ENCODE measurements at places on chromosomes 3 and 15.

DNA sequence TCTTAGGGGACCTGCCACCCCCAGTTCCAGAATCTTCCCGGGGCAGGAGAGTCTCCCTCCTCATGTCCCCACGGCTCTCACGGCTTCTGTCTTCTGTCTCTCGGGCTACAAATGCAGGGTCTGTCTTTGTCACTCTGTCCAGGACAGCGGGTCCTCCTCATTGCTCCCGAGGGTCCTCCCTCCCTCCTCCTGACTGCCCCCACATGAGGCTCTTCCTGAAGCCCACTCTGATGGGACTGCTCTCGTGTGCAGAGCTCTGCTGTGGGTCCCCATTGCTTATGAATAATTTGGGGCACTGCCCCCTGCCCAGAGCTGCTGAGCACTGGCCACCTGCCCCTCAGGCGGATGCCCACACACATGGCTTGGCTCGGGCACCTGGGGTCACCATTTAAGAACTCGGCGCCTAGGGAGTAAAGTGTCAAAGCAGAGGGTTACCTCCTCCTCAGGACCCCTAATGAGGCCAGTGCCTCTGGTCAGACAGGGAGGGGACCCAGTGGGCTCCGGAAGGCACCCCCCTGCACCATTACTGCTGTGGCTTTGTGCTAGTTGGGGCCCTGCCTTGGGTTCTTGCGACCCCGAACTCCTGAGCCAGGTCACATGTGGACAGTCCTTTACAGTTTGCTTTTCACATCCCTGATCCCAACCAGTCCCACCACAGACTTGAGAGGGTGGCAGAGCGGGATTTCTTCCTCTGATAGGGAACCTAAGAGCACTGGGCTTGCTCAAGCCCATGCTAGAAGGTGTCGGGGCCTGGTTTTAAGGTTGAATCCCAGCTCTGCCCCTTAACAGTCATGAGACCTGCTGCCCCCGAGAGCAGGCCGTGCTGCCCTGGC, 22.1 kb downstream of the HDAC11 start:
- no peak for DNase-seq

- DNase-seq: no peak
Measured at GRCh38 chr3:98808071-98808470, 44.9 kb downstream of the ST3GAL6 start.

DNA sequence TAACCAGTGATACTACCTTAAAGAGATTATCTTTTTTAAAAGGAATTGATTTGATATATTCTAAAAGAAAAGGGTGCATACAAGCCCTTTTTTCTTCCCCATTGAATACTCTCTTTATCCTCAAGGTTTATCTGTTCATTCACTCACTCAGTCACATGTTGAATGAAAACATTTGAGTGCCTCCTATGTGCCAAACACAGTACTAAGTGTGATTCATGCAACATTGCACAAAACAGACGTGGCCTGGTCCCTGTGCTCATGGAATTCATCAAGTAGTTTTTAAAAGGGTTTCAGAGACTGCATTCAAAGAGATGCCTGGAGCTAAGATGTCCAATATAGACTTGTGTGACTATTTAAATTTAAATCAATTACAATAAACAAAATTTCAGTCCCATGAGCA, 462.2 kb upstream of the MDFIC2 start:
- DNase-seq: no peak

GRCh38 chr3:66971891-66972551, 26.1 kb upstream of the KBTBD8 start:
- peak; percentile 75 for DNase-seq

DNA sequence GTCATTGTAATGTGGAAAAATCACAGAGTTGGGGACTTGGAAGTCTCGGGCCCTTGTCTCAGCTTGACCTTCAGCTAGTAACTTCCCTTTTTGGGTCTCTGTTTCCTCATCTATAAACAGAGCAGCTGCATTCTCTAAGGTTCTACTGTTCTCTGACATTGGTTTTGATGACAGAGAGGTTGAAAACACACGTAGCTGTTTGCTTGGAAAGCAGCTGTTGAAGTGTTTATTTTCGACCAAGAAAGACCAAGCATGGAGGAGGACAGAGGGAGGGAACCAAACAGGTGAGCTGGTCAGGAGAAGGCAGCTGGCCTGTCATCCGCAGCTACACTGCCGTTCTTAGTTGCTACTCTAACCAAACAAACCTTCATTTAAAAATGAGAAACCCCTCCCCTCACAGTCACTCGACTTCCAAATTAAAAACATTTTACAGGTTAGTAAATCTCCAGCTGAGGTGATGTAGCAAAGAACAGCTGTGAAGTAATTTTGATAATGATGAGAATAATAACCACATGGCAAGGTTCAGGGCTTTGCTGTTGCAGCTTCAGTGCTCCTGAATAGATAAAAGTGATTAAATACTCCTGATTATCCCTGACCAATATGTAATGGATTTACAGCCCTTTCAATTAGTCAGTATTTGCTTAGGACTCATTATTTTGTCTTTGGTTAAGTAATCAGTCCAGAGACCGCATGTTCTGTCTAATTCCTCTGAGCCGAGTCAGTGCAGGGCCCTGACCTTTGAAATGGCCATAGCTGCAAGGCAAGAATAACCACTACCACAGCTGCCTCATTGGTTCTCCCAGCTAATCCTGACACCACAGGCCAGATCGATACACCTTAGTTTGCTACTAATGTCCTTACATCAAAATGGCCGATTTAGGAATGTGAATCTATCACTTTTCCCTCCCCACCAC, 65.3 kb downstream of the MEIS2 start:
- DNase-seq: no peak

- no peak for DNase-seq
Measured at GRCh38 chr3:134809427-134810051, 14.5 kb downstream of the EPHB1 start.

GRCh38 chr3:46065750-46066256, 38.5 kb upstream of the XCR1 start:
- DNase-seq: no peak

DNA sequence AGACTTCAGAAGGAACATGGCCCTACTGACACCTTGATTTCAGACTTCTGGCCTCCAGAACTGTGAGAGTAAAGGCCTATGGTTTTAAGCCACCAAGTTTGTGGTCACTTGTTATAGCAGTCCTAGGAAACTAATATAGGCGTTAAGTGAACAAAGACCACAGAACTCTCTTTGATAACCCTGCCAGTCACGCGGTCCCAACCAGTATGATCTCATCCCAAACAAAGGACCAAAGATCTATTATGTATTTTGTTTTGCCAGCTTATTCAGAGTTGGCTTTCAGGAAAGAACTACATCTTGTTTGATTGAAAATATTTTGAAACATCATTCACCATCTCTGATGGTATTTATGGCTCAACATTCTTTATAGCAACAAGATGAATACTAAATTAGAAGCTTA, 294.4 kb upstream of the SLCO3A1 start:
- DNase-seq: no peak

DNA sequence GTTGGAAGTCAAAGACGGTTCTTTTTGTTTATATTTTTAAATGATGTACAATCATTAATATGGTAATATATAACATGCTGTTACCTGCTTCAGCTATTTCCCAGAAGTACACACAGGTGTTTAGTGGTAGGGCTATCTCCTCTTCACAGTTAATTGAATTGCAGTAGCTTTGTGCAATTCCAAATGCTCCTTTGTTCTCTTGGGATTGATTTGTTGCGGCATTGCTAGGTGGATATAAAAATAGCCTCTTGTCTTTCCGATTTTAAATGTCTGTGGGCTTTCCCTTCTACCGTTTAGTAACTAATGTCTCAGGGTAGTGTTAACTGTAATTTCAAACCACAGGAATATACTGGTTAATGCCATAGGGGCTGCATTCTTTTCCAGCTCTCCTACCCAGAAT, 307.6 kb upstream of the SLITRK3 start:
- no peak for DNase-seq

GRCh38 chr3:115931581-115931980, 308.3 kb downstream of the GAP43 start:
- no peak for DNase-seq

DNA sequence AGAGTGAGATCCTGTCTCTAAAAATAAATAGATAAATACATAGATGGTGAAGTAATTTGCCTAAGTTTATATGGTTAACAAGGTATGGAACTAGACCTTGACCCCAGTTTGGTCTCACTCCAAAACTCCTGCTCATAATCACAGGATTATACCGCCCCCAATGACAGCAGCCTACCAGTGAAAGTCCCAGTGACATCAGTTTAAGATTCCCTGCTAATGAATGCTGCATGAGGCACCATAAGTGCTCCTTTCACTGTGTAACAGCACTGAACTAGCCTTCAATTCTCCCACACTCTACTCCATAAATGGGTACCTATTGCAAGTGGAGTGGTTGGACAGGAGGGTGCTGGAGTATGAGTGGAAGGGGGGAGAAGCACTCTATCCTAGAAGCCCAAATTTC, 23.7 kb upstream of the THSD4 start:
- DNase-seq: no peak

DNA sequence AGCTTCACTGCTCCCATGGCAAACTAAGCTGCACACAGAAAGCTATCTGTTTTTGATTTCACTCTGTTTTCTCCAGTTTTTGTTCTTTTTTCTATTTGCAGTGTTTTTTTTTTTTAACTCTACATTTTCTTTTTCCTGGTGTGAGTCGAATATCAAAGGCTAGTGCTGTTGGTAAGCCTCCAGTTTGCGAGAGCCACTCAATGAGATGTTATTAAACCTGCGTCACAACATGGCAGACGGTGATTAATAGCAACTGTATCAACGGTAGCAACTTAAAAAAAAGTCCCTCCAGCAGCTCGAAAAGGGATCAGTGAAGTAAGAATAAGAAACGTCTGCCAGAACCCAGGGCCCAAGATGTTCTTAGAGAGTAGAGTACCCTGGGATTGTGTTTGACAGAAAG, 84.1 kb downstream of the MEIS2 start:
- DNase-seq: no peak

- no peak for DNase-seq
Measured at GRCh38 chr3:57746156-57747010, 9.7 kb upstream of the SLMAP start.

- peak; percentile 26 for DNase-seq
Measured at GRCh38 chr3:152737021-152737908, 97.7 kb upstream of the P2RY1 start.

DNA sequence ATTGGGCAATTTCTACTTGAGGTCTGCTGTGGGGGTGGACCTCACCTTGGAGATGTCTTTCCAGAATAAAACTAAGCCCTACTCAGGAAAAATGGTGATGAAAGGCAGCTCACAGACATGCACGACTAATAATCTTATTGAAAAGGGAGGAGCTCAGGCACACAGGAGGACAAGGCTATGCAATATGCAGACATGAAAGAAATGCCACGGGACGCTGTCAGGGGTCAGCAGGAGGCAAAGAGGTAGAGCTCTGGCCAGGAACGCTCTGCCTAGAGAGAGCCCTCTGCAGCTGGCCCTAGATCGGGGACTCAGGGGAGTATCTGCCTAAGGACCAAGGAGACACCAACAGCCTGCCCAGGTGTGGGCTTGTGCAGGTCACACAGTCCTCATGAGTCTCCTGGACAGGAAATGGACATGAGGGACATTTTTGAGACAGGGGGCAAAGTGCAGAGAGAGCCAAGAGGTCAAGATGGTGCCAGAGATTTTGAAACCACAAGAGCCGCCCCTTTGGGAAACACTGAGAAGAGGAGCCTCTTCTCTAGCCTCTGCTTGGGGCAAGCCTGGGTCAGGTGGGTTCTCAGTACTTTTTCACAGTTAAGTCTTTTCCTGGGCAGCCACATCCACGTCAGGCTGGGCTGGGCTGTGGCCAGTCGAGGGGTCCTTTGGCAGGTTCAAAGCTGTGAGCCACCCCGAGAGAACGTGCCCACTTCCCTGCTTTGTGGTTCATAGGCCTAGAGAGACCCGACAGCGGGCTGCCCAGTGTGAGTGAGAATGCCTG, 23.2 kb downstream of the EAF1 start:
- no peak for DNase-seq

DNA sequence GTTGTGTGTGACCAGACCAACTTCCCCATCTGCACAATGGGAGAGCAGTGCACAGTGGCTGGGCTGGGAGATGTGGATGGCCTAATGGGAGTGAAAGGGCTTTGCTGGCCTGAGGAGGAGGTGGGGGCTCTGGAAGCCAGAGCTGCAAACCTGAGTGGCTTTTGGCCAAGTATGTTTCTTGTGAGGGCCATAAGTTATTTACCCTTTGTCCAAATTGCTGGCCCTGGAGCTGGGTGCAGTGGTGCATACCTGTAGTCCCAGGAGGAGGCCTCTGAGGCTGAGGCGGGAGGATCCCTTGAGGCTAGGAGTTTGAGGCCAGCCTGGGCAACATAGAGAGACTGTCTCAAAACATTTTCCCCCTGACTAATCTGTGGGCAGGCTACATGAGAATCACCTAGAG, 129.1 kb downstream of the WNT7A start:
- no peak for DNase-seq

GRCh38 chr15:50095938-50096821, 22.9 kb downstream of the ATP8B4 start:
- DNase-seq: no peak

DNA sequence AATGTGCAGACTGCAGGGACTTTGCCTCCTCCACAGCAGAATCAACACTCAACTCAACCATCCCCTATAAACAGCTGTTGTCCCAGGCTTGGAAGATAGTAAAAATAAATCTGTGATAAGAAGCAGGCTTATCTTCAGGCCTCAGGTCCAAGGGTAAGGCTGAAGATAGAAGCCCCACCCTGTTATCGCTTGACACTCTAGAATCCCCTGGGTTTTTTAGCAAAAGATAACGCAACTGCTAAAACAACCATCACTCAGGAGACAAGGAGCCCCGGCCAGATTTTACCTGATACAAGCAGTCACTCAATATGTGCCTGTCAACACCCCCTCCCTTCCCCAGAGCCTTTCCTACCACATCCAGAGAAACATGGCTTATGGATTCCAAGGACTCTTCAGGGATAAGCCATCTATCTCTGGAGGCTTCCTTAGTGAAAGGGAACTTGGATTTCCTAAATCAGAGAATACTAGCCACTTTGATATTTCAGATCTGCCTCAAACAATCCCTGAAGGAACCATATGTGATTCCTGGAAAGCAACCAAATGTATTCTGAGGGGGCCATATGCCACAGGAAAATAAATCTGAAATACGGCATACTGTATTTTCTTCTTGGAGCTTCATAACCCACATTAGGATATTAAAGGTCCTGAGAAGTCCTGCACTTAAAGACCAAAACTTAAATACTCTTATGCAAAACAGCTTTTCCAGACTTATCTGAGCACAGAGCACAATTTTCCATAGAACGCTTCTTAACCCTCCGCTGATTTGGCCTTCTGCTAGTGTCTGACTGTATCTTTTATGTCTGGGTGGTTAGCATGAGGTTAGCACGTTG, 60.4 kb downstream of the LYZL4 start:
- DNase-seq: no peak

- DNase-seq: no peak
Measured at GRCh38 chr3:174408310-174408709, 450.8 kb upstream of the NAALADL2 start.

- no peak for DNase-seq
Measured at GRCh38 chr3:28586325-28586724, 237.7 kb upstream of the AZI2 start.

DNA sequence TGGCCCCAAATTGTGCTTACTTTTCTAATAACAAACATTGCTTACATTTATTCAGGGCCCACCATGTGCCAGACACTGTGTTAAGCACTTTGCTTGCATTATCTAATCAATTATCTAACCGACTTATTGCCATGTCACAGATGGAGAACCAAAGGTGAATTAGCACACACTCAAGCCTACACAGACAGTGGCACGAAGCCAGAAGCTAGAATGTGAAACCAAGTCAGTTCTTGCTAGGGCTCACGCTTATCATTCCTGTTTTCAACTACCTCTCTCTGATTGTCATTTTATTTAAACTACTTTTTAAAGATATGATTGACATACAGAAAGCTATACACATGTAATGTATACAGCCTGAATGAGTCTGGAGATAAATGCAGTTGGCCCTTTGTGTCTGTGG, 215.7 kb upstream of the CFAP20DC start:
- DNase-seq: no peak

GRCh38 chr3:60555686-60556354, 695.4 kb downstream of the FHIT start:
- no peak for DNase-seq
